Activated effector memory CD4-positive, alpha-beta T cell treated with Interleukin-2 at 50 U/mL for 16 hours (primary cell): ENCODE measurements at places on chromosomes 2 and 18.

DNA sequence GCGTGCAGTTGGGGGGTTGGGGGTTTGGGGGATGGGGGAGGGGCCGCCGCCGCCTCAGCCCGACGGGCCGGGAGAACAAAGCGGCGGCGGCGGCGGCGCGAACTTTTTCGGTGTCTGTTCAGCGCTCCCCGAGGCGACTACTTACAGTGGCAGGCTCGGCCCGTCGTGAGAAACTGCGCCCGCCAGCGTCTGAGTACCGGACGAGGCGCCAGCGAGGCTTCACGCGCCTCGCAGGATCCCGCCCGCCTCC lies 172 bp downstream of the PRKD3 start:
- DNase-seq, result no peak

DNA sequence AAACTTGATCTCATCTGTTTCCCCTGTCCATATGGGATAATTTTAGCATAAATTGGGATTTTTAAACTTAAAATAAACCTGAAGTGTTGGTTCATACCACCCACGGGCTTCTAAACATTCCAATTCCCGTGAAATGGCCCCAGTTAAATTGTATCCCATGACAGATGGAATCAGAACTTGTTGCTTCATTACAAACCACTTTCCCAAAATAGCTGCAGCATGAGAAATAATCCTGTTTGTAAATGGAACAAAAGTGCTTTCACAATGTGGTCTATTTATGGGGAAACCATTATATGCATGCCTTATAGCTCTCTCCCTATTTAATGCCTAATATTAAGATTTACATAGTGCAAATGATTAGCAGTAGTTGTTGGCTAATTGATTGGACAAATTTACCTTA lies 15.9 kb downstream of the SCG2 start:
- no peak for DNase-seq

DNA sequence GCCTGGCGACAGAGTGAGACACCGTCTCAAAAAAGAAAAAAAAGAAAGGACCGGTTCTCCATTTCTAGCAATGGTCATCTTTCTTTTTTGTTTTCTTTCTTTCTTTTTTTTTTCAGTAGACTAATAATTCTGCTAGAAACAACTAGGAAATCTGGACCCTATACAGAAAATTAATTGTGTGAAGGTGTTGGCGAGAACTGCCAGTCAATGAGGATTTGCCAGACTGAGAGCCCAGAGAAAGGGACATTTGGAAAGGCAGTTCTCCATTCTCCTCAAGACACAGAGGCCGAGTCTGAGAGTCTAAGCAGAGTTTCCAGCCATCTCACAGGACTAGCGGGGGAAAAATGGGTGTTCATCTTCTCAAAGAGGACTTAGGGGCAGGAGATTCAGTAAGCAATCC lies 123.6 kb upstream of the GPC1 start:
- no peak for DNase-seq

GRCh38 chr2:150535176-150535575 lies 47.7 kb upstream of the RND3 start:
- no peak for DNase-seq

- DNase-seq, result no peak
Measured at GRCh38 chr2:76998704-76999103, 523.5 kb downstream of the LRRTM4 start.

DNA sequence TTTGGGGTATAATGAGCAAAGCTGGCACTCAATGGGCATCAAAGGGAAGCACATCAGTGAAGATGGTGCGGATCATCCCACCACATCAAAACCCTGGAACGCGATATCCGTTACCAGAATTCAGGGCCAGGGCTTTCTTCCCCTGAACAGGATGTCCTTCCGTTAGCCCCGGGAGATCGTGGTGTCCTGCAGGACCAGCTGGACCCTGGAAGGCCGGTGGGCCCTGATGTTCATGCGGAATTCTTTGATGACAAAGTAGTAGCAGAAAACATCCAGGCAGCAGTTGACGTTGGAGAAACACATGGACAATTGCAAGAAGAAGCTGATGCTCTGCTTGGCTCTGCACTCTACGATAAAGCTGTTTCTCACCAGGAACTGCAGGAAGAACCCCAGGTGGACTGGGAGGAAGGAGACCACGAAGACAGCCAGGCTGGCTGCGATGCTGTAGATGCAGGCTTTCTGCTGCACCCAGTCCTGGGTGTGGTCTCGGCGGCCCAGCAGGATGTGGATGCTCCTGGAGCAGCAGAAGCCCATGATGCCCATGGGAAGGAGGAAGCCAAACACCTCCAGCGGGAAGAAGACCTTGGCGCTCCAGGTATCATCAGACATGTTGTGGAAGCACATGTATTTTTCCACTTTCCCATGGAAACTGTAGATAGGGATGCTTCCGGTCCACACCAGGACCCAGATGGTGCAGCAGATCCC lies 15.0 kb downstream of the GPR55 start:
- DNase-seq, result no peak

- no peak for DNase-seq
Measured at GRCh38 chr2:176392744-176393414, 123.6 kb downstream of the MTX2 start.

DNA sequence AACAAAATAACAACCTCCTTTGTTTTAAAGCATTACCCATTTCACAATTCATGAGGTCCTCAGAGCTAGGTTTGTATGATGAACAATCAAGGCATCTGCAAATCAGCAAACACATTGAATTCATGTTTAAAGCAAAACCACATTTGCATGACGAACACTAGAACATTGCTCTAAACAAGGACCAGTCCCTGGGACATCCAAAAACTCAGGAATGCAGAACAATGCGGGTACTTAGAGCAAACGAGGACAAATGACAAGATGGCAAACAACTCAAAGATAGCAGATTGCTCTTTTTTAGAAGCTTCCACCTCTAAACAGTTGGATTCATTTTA lies 45.7 kb upstream of the RALBP1 start:
- no peak for DNase-seq

DNA sequence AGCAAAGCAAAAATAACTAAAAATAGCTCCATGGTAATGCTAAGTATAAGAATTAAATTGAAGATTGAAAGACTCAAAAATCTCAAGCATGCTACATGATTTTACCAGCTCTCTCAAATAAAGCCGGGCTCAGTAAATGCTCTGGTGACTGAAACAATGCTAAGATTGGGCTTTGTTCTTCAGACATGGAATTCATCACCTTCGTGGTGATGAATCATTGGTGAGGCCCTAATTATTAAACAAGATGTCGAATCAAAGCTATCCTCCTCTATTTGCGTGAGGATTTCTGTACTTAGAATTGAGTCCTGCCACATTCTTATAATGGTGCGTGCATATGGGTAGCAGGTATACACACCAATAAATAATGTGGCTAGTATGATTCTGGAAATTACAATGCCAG lies 58.8 kb upstream of the LRRTM1 start:
- no peak for DNase-seq

- no peak for DNase-seq
Measured at GRCh38 chr18:76981396-76981968, 151.1 kb downstream of the MBP start.

DNA sequence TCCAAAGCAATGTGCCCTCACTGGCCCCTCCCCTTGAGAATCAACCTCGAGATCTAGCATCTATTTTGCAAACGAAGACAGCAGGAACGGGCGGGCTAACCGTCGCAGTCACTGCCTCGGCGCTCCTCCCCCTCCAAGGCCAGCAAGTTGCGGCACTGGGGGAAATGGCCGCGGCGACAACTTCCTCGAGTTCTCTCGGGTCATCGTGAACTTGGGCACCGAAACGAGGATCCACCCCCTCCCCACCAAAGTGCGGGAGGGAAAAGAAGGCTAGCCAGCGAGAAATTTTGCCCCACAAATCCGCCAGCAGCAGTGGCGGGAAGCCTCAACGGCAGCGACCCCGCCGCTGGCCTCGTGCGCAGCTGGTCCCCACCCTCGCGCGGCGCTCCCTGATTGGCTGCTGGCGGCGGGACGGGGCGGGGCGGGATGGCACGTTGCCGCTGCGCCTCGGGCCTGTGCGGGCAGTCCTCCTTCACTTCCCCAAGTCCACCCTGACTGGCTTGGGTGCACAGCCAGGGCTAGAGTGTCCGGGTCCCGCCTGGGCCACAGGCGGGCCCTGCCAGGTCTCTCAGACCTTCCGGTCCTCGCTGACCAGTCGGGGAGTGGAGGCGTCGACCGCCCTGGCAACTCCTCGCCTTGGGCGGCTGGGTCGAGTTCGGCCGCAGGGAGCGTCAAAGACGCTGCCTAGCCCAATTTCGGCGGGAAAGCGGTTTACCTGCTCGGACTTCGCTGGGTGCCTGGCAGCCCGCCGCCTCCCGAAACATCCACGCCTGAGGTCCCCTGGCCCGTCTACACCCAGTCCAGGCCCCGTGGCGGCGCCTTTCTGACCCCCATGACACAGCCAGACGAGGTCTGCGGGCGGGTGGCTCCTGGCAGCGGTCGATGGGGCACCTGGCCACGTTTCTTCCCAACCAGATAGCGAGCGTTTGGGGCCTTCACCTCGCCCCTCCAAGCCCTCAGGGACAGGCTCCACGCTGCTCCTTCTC lies at the start of gene BOLL:
TSS of gene BOLL (minus strand) at position 364 of the 986 bp plus-strand sequence. CDS start 3,469 bp downstream, outside the sequence.
- no peak for DNase-seq

- no peak for DNase-seq
Measured at GRCh38 chr2:193315428-193316091, 1120.8 kb upstream of the TMEFF2 start.

- no peak for DNase-seq
Measured at GRCh38 chr2:155298001-155298400, 599.5 kb downstream of the KCNJ3 start.

DNA sequence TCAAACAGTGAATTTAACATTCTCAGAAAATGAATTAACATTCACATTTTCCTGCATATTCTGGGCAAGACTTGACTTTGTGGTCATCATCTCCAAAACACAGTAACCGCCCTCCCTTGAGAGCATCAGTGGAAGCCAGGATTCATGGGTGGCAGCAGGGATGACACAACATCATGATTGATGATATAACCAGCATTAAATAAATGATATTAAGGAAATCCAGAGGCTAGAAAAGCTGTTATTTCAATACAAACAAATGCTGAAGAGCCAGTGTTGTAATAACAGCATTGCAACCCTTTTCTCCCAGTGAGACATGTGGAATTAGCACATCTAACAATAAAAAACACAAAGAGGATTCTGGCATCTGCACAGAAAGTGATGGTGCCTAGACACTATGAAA lies 41.1 kb downstream of the CDC42EP3 start:
- no peak for DNase-seq

DNA sequence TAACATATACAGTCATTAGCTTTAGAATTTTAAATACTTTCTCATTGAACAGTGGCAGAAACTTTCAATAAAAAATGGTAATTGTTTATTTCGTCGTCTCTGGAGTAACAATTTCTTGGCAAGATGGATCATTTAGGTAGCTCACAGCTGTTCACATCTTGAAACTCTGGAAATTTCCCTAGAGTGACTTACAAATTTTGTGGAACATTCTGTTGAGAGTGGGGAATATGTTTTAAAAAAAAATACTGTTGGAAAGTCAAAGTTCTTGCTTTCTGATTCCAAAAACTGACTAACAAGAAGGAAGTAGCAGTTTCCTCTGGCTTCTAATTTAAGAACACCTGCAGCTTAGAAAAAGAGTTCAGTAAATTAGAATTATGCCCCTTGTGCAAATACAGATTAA lies 11.2 kb upstream of the CALCRL start:
- DNase-seq, result no peak

- no peak for DNase-seq
Measured at GRCh38 chr2:72915907-72916742, 1.2 kb upstream of the EMX1 start.

- no peak for DNase-seq
Measured at GRCh38 chr18:43934322-43934721, 657.0 kb upstream of the SYT4 start.

GRCh38 chr2:26982102-26982742 lies 11.8 kb downstream of the MAPRE3 start:
- no peak for DNase-seq

DNA sequence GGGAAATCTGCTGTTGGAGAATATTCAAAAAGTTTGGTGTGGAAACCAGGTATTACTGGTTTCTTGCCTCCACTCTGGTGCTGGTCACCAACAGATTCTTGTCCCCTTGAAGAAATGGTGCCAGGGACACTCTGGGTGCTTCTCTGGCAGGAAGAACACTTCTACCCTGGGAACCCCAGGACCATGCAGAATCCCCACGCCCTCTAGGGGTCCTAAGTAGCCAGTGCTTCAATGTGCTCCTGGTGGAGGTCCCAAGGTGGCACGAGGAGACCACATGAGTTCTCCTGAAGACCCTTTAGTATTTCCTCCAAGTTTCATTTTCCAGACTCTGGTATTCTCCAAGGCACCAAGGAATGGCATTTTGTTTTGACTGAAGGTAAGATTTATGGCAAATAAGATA lies 380.6 kb downstream of the TSN start:
- DNase-seq, result no peak

DNA sequence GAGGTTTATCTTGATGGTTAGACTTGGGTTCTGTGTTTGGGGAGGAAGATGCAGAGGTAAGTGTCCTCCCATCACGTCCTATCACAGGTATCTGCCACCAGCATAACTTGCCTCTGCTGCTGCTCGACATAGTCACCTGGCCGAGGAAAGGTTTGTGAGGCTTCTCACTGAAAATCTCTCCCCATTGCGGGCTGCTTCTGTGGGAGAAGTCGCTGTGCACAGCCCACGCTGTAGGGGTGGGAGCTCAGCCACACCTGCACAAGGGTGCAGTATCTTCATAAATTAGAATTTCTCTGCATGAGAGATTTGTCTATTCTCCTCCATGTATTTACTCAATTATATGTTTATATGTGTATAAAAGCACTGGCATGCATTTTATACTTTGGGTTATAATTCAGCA lies 415.7 kb upstream of the MYT1L start:
- no peak for DNase-seq

DNA sequence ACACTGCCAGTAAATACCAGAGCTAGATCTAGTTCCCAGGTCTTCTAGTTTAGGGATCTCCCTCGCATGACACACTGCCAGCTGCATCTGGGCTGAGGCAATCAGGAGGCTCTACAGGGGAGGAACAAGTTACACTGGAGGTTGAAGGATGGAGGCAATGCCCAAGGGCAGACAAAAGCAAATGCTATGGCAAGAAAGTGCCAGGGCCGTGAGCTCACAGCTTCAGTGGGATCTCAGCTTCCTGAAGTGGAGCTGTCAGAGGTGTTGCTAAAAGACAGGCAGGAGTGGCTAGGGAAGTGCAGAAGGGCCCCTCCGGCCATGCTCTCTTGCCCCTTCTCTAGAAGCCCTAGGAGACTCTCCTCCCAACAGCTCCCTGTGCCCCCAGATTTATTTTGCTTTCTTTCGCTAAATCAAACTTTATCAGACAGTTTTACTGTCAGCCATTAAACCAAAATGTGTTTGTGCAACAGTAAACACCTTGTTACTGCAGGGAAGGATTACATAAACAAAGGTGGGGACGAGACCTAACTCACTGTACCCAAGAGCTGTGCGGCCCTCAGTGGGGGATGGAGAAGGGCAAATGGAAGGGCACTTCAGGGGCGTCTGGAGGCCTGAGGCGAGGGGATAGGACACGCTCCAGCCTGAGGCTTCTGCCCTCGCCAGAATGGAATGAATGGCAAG lies 39.4 kb upstream of the PKDCC start:
- no peak for DNase-seq

GRCh38 chr2:239329284-239329971 lies 71.4 kb downstream of the HDAC4 start:
- no peak for DNase-seq
